ENCODE measurements at places on chromosomes 12 and 14.

- peak; percentile 83 for DNase-seq
Measured at GRCh38 chr14:24080888-24081738, 9.8 kb downstream of the CPNE6 start.

GRCh38 chr12:103814436-103814835 lies 26.6 kb downstream of the NT5DC3 start:
- DNase-seq, result no peak

DNA sequence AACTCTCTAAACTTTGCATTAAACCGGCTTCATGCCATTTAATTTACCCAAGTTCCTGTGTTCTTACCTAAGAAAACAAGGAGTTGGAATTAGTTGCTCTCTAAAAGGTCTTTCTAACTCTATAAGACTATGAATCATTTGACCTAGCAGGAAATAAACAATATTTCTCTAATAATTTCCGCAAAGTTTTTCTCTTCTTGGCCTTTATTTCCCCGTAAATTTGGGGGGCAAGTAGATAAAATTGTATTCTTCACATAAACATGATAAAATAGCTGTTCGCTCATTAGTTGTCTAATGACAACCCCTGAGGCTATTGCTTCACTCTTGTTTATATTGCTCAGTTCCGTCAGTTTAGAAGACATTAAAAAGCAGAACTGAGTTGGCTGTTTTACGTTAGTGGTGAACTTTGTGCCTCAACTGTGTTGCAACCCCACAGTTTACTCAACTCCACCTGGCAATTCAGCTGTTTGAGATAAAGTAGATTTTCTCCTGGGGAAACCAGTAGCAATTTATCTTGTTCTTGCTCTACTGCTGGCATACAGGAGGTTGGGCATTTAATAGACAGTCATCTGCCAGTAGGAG lies 74.7 kb downstream of the BTG1 start:
- no peak for DNase-seq

DNA sequence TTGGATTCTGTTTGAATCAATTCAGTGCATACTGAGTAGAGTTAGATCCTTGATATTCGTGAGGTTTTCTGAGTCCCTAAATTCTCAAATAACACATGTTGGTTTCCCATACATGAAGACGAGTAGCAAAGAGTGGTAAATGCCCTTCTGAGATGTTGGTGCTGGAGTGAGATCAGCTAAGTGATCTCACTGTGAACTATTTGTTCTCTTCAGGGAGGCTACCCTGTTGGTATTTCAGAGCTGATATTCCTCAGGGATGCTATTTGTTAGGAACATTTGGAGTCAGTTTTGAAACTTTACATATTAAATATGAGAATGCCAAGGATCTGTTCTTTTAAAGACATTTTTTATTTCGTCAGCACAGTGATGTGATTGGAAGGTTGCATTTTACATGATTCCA lies 54.7 kb downstream of the SUSD6 start:
- DNase-seq, result no peak

DNA sequence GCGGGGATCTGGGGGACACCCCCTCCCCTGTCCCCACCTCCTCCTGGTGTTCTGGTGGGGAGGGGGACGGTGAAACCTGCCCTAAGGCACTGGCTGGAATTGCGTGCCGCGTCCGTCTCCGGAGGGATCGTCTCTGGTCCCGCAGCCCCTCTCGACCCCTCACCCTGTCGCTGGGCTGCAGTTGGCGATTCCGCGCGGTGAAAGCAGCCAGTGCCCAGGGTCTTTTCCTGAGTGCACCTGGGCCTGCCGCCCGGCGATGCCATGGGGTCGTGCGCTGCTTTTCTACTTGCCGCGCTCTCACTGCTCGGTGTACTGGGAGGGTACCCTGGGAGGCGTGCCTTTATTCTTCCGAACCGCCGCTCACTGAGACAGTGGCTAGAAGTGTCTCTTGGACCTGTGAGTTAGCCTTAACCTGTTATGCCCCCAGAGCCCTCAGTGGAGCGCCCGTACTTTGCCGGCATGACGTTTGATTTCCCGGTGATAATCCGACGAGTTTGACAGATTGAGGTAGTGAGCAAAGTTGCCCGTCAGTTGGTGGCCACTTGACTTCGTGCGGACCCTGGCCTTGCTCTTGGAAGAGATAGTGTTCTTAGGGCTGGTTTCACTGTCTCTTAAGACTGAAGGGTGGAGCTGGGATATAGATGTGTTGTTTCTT lies 788 bp downstream of the SFSWAP start:
- no peak for DNase-seq

DNA sequence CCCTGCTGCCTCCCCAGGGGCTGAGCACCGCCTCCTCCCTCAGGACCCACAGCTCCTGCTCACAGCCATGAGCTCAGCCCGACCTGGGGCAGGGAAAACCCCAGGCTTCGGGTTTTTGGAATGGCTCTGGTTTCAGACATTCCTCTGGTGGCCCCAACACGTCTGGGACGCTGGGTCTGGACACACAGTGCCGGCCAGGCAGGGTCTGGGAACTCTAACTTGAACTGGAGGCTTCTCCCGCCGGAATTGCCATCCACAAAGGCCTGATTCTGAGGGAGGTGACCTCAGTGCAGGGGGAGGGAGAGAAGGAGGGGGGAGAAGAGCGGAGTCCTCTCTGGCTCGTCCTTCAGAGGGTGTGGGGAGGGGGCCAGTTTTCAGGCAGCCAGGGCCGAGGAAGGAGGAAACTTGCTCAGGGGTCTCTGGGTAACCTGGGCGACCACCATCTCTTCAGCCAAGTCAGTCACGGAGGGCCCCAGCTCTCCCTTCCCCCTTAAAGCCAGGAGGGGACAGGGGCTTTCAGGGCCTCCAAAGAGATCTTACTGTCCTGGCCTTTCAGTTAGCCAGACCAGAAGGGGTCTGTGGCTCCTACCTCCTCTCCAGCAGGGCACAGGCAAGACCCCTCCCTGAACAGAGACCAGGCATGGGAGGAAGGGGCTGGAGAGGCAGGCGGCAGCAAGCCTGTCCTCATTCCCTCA lies 19.4 kb downstream of the NCKAP5L start:
- DNase-seq, result peak; percentile 76

DNA sequence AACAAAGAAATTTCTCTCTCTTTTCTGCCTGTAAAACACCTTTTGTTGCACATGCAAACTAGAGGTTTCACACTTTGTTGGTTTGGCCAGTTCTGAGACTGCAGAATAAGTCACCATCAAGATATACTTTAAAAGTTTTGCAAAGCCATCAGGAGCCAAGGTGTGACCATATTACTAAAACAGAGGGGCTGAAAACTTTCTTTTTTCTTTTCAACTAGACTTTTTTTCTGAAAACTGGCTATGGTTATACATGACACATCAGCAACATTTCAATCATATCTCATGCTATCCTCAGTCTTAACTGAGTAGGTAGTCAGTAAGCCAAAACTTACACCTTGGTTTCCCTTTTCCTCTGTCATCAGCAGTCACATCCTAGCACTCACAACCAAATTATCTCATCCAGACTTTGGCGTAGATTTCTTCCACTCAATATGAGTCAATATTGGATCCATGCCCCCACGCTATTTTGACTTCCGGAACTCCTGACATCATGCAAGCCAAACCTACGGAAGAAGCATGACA lies 4.1 kb upstream of the IFNG start:
- no peak for DNase-seq

GRCh38 chr14:36438883-36439282 lies 81.1 kb downstream of the NKX2-1 start:
- no peak for DNase-seq

- peak; percentile 9 for DNase-seq
Measured at GRCh38 chr12:67943141-67943892, 45.9 kb upstream of the IFNG-AS1 start.

GRCh38 chr12:48420039-48420775 lies 52.2 kb upstream of the ANP32D start:
- no peak for DNase-seq

DNA sequence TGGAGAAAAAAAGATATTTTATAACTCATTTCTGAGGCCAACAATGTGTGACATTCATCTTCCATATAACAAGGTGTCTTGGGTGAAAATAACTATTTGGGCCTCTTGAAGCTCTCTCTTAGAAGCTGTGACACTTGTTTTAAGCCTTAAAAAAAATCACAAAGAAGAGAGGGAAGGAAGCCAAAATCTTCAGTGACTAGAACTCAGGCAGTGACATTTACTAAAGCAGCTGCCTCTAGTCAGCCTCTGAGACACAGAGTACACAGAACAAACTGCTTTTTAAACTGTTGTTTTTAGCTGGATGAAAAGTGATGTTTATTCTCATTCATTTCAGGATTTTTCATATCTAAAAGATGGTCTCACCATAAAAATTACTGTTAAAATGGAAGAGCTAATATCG lies 793.6 kb downstream of the GALC start:
- DNase-seq, result no peak
